Activated CD8-positive, alpha-beta memory T cell treated with anti-CD3 and anti-CD28 coated beads for 4 hours (primary cell): ENCODE measurements at places on chromosomes 2 and 18.

GRCh38 chr2:220296174-220296573 is 668.7 kb downstream of the SLC4A3 start:
- no peak for DNase-seq

DNA sequence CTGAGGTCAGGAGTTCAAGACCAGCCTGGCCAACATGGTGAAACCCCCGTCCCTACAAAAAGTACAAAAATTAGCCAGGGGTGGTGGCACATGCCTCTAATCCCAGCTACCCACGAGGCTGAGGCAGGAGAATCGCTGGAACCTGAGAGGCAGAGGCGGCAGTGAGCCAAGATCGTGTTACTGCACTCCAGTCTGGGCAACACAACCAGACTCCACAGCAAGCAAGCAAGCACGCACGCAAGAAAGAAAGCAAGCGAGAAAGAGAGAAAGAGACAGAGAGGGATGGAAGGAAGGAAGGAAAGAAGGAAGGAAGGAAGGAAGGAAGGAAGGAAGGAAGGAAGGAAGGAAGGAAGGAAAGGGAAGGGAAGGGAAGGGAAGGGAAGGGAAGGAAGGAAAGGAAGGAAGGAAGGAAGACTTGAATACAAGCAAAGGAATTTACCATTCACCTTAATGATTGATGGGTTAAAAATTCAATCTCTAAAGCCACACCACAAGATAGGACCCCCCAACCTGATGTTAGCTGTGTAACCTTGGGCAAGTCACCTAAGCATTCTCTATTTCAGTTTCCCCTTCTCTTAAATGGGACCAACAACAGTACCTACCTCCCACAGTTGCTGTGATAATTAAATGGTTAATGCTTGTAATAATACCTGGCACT is 181.7 kb downstream of the ATAD2B start:
- DNase-seq = no peak

- no peak for DNase-seq
Observed at GRCh38 chr2:221484761-221485502, 87.2 kb downstream of the EPHA4 start.

DNA sequence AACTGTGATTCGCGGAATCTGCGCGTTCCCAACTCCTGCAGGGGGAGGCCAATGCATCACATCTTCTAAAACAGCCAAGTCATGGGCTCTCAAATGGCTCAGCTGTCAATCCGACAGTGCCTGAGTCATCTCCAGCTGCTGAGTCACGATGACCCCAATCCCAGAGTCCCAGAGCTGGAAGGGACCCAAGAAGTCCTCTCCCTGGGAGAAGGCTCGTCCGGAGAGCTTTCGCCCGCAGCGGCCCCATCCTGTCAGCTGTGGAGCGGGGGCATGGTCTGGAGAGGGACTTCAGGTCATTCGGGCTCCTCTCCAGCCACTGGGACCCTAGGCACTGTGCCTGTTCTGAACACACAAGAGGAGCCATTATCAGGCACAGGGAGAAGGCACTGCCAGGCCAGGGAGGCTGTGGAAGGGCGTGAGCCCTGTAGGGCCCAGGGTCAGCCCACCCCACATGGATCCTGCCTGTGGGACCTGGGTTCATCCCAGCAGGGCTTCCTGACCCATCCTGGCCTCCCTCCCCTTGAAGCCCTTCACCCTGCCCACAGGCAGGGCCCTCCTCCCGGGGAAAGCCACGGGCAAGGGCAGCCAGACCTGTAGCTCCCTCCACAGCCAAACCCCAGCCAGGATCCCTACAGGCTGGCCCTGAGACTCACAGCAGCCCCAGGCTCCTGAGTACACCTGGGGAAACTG is 47.6 kb upstream of the GPC1 start:
- no peak for DNase-seq

DNA sequence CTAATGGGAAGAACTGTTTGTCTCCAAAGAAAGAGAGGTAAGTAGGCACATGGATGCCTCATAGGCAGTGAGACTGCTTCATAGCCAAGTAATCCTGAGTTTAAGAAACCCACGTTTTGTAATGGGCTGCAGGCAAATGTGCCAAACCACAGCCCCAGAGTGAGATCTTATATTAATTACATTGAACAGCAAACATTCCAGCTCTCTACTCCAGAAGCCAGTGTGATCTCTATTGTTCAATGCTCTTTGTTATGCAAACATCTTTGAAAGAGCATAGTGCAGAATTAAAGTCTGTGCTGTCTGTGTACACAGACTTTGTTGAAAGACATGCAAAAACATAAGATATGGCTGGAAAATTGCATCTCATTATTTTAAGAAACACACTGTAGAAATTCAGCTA is 720.8 kb upstream of the REG3G start:
- DNase-seq = no peak

GRCh38 chr2:637406-637776 is 39.8 kb downstream of the TMEM18 start:
- DNase-seq = no peak

DNA sequence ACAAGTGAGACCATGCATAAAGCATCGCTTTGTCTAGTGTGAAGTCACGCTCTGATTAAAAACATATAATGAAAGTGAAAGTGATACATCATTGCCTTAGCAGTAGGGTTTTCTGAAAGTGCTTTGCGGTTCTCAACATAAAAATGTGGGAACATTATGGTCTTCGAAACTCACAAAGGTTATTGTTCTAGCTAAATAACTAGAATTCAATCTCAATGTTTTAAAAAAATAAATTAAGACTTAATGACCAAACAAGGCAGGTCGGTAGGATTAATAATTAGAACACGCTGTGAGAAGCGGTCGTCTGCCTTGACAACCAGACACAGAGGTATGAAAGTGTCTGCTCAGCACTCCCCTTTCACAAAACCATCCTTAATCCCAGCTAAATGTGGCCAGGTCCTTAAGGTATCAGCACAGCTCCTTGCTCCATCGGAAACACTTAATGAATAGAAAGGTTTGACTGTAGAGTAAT is 42.2 kb downstream of the KLHL14 start:
- no peak for DNase-seq

- no peak for DNase-seq
Observed at GRCh38 chr18:23226930-23227725, 91.8 kb downstream of the CABLES1 start.

- no peak for DNase-seq
Observed at GRCh38 chr2:42902939-42903709, 110.7 kb upstream of the HAAO start.

DNA sequence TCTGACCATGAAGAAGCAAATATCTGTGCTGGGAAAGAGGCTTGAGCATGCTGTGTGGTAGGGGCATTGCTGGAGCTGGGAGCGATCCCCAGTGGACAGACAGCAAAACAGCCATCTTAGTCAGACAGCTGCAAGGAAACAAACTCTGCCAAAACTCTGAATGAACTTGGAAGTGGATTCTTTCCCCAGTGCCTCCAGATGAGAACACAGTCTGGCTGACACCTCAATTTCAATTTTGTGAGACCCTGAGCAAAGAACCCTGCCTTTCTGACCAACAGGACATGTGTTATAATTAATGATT is 23.2 kb upstream of the FAP start:
- no peak for DNase-seq

GRCh38 chr2:160551259-160551658 is 57.7 kb upstream of the RBMS1 start:
- no peak for DNase-seq

DNA sequence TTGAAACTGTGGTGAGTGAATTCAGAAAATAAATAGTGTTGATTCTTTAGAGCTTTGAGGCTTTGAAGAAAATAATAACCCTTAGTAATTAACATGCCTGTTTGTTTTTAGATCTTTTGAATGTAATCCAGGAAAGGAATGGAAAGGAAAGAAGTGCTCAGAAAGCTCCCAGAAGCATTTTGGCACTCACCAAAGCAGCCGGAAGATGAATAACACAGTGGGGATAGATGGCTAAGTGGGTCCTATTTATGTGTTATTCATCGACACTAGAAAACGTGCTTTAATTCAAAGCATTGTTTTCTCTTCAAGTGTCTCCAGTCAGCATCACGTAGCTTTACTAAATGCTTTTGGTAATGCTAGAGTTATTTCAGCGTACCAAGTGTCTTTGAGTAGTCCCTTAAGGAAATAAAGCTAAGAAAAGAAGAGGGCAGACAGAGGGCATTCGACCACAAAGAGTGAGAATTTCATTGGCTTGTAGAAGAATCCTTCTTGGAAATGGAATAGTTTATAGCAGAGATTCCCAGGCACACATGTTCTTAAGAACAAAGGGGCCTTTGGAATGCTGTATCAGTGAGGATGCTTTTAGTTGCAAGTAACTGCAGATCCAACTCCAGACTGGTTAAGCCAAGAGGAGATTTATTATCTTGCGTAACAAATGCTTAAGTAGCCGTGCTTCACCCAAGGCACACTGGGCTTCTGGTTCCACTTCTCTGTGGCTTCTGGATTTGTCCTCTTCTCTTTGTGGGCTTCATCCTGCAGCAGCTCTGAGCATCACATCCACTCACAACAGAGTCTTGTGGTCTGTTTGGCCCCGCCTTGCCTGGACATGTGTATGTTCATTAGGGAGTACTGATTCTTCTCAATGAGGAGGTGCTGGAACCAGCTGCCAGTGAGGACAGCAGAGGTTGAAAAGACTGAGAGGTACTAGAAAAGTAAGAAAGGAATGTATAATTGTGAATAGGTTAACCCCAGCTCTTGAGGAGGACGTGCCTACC is 63.6 kb upstream of the LTBP1 start:
- DNase-seq = no peak

DNA sequence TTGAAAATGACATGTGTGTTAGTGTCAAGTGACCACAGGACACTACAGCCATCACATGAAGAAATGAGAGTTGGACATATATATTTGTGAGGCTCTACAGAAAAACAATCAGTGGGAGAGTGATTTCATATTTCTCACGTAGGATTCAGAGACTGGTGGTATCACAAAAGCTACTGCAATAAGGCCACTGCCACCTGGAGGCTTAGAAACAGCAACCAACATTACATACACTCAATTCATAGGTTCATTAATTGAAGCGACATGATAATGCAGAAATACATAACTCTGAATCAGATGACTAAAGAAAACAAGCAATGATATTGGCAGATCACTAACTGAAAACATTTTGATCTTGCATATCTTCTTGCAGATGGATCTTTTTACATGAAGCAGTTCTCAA is 248.1 kb upstream of the KLHL14 start:
- DNase-seq = no peak

DNA sequence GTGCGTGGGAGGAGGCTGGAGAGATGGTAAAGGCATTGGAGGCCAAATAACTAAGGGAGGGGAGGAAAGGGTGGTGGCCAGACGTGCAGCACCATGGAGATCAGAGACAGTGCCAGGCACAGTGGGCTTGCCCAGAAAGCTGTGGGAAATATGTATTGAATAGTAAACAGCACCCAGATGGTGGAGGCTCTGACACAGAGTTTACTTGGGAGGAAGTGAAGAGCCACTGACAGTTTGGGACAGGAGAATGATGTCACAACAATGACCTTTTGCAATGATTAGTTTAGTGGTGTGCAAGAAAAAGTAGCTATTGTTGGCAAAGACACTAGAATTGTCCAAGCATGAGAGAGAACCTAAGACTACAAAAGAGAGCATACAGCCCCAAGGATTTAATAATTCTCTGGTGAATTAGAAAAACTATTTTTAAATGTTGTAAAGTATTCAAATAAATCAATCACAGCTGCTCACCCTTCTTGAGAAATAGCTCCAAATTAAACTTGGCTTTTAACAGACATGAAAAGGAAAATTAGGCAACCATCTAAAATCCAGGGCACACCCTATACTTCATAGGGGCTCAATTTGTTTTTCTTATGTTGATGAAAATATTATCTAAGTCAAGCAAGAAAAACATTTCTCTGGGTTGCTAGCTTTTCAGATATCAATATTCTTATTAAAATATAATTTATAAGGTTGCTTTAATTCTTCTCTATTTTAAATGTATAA is 458.7 kb upstream of the HNRNPA3 start:
- DNase-seq = no peak

GRCh38 chr2:235064976-235065375 is 113.2 kb downstream of the SH3BP4 start:
- DNase-seq = no peak

- DNase-seq = no peak
Observed at GRCh38 chr18:47748093-47748796, 182.2 kb downstream of the SMAD2 start.
